ENCODE measurements at places on chromosomes 1 and 21.
A peak's percentile ranks its signal among the peaks of the same experiment; 100 is the strongest.

GRCh38 chr1:93692983-93693591 is 11.4 kb upstream of the BCAR3 start:
- peak; percentile 44 for DNase-seq

GRCh38 chr1:210264496-210265380 is 32.1 kb downstream of the SERTAD4 start:
- DNase-seq, result no peak

- DNase-seq, result no peak
Observed at GRCh38 chr1:161374373-161374772, 6.7 kb upstream of the CFAP126 start.

- no peak for DNase-seq
Observed at GRCh38 chr1:223076362-223076761, 66.7 kb downstream of the TLR5 start.

DNA sequence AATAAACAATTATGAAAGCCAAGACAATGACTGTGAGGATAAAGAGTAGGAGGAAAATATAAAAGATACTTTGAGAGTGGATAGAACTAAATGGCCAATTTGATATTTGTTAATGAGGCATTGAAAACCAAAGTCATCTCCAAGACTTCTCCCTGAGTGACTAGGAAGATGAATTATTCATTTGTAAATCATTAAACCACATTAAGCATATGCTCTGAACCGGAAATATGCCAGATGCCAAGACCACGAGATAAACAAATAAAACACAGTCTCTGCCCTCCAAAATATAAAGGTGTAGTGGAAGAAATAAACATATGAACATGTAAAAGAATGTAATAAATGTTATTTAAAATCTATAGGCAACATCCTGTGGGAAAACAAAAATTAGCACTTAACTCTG is 78.8 kb downstream of the MRPL39 start:
- DNase-seq, result no peak

GRCh38 chr1:26027716-26028489 is 6.3 kb downstream of the EXTL1 start:
- DNase-seq, result no peak

DNA sequence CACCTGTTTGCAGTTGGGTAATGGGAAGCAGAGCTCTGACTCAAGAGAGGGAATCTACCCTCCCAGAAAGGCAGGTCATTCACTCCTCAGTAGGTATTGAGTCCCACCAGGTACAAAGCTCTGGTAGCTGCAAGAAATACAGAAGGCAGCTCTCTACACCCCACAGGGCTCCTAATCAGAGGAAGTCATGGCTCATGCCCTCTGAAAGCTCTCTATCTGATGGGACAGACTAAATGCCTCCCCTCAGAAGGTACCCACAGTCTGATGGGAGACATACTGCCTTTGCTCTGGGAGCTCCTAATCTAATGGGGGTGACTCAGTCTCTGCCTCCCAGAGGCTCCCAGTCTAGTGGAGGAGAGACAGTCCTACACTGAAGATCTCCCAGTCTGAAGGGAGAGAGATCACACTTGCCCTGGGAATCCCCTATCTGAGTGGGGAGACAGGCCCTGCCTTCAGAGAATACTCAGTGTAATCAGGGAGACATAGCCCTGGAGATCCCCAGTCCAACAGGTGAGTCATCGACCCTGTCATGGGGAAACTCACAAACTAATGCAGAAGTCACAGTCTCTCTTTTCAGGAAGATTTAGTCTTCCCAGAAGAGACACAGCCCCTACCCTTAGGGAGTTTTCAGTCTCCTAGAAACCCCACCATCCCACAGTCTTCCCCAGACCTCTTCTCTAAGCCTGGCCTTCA is 23.7 kb downstream of the CAMK1G start:
- DNase-seq, result no peak

Measured in stimulated activated CD4-positive, alpha-beta T cell treated with anti-CD3 and anti-CD28 coated beads, Interleukin-4, amount 100 ng/mL, for 48 hours (primary cell).